ENCODE measurements at places on chromosomes 13 and 19.

- DNase-seq: no peak
Measured at GRCh38 chr19:30276011-30276882, 95.9 kb upstream of the ZNF536 start.

DNA sequence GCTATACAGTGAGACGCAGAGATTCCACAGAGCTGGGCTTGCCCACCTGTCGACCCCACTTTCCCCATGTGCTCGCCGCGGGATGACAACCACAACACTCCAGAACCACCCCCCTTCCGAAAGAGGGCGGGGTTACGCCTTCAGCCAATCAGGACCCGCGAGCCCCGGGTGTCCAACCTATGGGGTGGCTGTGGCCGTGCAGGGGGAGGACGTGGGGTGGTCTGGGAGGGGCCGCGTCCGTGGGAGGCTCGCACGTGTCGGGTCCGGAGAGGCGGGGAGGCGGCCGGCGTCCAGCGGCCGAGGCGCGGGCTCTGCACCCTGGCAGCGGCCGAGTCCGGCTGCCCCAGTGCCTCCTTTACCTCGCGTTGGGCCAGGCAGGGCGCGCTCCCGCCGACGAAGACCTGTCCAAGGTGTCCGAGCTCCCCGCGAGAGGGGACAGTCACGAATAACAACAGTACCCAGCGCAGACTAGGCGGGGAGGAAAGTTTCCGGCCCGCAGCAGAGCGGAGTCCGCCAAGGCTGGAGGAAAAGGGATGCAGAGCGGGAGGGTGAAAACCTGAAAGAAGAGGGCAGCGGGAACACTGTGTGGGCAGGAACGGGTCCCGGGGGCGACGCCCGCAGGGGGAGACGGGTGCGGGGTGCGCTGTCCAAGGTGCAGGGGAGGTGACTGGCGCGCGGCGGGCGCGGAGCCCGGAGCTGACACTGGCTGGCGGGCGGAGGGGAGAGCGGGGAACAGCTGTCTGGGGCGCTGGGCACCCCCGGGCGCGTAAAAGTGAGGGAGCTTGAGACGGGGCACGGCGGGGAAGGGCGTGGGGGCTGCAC lies 911 bp downstream of the ENOX1 start:
- no peak for DNase-seq

GRCh38 chr13:30722361-30722760 lies 13.0 kb upstream of the ALOX5AP start:
- no peak for DNase-seq

GRCh38 chr19:48853483-48853882 lies 14.9 kb downstream of the PLEKHA4 start:
- no peak for DNase-seq

All from SHP77 treated with DMSO at 0.1 percent for 48 hours (cell line).